ENCODE measurements at places on chromosomes 2 and 18. TPM values are rescaled to one million over a fixed set of nuclear protein-coding genes. Genes with fewer than 3 reads are reported as not detected.

DNA sequence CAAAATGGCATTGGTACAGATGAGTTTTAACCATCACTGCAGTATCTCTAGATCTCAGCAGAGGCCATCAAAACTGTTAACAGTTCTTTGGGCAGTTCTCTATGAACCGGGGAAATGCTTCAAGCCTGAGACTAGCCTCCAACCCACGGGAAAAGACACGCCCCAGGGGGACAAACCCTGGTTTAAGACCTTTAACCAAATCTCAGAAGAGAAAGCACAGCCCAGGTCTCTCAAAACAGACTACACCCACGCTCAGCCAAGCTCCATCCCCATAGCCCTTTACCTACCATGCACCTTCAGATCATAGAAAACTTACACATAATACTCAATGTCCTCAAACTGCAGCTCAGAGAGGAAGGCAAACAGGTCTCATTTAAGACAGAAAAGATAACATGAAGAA is 78.3 kb downstream of the TMEM163 start:
- DNase-seq = no peak

DNA sequence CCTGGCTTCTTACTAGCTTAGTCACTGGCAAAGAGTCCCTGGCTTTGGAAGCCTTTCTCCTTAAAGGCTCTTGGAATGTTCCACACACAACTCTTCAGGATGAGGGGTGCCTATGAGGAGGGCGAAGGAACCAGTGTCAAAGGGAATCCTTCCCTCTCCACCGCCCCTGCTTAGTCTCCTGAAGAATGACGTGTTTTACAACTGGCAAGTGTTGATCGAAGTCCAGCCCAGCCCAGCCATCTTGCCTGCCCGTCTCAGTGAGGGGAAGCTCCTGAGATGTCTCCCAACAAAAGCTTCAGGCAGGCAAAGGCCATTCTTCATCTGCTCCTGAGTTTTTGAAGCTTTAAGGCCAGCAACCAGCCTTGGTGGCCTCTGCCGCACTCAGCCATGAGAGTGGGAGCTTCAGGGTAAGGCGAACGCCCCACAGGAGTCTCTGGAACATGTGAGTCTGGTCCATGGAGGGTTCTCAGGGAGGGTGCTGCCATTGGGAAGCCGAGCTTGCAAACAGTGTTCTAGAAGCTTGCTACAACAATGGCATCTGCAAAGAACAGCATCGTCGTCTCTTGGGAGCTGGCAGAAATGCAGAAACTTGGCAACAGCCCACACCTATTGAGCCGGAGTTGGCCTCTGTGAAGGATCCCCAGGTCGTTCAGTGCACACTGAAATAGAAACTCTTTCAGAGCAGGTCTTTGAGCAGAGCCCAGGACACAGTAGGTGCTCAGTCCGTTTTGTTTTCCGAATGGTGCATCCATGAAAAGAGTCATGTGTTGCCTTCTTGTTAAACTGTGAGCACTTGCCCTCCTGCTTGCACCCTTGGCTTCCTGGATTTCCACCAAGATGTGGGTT is 220.7 kb downstream of the SEPTIN10 start:
- DNase-seq = no peak

DNA sequence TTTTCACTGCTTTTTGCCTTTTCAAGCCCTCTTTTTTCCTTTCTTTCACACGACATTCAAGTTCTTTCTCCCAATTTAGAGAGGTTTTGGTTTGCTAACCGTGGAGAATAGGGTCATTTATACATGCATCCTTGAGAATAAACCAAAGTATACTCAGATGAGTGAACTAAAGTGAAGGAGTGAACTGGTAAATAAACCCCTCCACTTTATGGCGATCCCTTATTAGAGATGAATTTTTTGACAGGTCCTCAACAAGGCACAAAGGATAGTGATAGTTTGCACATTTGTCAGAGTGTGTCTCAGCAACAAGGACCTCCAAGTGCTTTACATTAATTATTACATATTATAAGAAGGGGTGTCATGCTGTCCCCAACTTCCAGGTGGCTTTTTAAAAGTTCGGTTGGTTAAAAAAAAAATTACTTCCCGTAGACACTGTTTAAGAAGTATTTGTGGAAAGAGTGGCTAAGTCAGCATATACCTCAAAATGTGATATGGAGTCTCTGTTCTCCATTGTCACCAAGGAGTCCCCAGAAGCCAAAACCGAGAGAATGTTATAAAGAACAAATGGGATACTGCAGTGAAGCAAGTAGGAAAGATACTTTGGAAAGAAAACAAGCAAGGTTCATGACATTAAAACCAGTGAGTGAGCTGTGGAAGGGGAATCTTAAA is 1.7 kb upstream of the SLC40A1 start:
- no peak for DNase-seq

DNA sequence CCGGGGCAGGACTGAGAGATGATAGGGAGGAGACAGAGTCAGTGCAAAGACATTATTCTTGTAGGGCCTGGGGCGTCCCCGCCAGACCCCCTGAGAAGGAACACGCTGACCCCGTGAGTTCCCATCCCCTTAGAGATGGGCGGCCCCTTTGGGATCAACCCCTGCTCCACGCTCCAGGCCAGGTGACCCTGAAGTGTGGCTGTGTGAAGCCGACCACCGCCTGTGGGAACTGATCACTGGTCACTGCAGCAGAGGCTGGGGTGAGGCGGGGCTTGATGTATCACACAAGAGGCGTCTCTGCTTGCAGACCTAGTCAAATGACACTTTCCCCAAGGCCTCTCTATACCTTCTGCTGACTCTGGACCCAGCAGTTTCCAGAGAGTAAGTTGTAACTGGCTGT is 157.4 kb upstream of the TWIST2 start:
- DNase-seq = no peak

HTR2B gene
- 0.21 TPM for total RNA-seq

GRCh38 chr18:58221060-58221725 is 177.2 kb downstream of the NEDD4L start:
- DNase-seq = peak; percentile 92

ALPI gene
- not detected for total RNA-seq

DNA sequence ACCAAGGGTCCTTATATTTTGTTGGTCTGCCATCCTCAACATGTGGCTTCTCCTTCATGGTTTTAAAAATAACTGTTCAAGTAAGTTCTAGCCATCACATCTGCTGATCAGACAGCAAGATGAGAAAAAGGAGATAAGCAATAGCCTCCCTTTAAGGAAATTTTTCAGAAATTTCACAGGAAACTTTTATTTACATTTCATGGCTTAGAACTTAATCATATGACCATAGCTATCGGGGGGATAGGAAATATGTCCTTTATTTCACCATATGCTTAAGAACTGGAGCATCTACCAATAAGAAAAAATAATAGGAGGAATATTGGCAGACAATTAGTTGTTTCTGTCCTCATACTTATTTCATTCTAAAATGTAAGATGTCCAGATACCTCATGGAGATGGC is 16.2 kb downstream of the ATF2 start:
- DNase-seq = no peak

DNA sequence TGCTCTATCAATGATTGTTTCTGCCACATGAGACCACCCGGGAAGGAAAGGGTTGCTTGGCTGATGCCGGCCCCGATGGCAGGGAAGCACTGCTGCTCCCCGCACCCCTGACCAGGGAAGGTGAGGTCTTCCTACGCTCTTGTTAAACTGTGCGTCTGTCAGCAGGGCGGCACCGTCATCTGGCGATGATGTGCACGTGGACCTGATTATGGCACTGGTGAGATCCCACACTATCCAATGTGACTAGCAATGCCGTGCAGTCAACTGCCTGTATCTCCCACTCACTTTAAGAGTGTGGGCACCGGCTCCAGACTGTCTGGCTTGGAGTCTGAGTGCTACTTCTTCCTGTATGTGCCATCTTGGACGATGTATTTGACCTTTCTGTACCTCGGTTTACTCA is 209.2 kb downstream of the MYT1L start:
- DNase-seq = no peak

- no peak for DNase-seq
Observed at GRCh38 chr18:25016181-25016580, 335.8 kb downstream of the ZNF521 start.

DNA sequence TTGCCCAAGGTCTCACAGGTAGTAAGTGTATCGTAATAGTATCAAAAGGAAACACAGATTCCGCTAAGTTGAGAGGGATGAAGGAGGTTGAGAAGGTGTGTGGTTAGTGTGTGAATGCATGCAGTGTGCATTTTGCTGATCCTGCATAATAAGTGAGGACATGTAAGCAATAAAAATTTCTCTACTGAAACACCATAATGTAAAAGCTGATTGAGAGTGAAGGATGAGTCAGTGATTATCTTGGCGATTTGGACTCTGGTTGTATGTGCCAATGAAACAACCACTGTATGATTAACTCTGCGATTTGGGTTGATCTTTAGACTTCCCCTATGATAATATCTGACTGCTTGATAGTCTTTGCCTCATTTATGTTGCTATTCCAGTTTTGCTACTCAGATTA is 16.7 kb upstream of the ADGRF3 start:
- no peak for DNase-seq

DNA sequence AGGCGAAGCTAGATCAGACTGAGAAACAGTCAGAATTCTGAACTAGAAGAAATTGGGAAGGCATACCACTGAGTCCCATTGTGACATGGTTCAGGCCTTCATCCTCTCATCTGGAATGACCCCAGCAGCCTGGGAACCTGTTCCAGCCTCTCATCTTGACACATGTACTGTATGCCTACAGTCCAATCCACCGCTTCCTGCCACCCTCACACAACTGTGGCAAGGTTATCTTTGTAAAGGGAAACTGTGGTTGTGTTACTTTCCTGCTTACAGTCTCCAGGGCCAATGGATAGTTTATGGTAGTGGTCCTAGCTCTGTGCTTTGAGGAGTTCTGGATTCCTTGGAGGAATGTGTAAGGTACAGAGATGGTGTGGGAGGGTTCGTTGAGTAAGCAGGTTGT is 296.9 kb upstream of the TRIB2 start:
- DNase-seq = no peak

DNA sequence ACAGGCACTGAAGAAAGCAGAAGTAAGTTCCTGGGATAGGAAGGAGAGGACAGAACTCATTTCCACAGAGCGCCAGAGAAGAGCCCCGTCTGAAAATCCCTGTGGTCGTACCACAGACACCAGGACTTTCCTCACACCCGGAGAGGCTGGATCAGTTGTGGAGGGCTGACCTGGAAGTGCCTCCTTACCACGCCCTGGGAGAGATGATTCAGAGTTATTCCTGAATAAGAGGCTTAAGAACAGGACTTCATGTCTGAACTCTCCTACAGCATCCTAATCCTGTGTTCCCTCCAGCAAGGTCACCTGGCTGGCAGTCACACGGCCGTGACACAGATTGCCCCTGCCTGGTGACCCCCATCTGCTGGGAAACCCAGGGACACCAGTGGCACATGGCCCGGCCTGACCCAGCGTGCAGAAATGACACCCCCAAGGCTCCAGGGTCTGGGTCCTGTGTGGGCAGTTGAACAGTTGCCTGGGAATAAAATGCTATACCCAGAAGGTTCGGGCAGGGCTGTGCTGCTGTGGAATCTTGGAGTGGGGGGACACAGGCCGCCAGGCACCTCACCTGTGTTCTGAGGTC is 105.9 kb downstream of the PXDN start:
- no peak for DNase-seq

GRCh38 chr2:105488285-105488684 is 89.4 kb upstream of the FHL2 start:
- no peak for DNase-seq

- DNase-seq = no peak
Observed at GRCh38 chr2:170146784-170147183, 31.2 kb upstream of the MYO3B start.

MROH2A gene
- not detected for total RNA-seq

GRCh38 chr2:119809339-119810048 is 49.8 kb downstream of the PTPN4 start:
- DNase-seq = no peak

- DNase-seq = no peak
Observed at GRCh38 chr2:235506997-235507615, 13.3 kb downstream of the AGAP1 start.

RIT2 gene
- not detected for total RNA-seq

GPR55 gene
- not detected for total RNA-seq

CD8A gene
- total RNA-seq = 1.5 TPM

Measured in kidney epithelial cell (primary cell).